A549 treated with AZD2906 at 1 μM for 4 hours (cell line): ENCODE measurements at places on chromosomes 16 and 17. TPM values are rescaled to one million over a fixed set of nuclear protein-coding genes. Genes with fewer than 3 reads are reported as not detected.

Gene IRF8
- 0.34 to 0.43 TPM (median 0.37 TPM) in 5 replicates for total RNA-seq

Gene KRT16
- total RNA-seq, result 0.94 to 1.6 TPM (median 1.6 TPM) in 5 replicates

Gene QRICH2
- total RNA-seq, result 0.42 to 1.1 TPM (median 0.85 TPM) in 5 replicates

Gene C17orf100
- total RNA-seq, result 1.8 to 3.2 TPM (median 2.7 TPM) in 5 replicates

Gene IGSF6
- total RNA-seq, result not detected in 5 replicates

Gene EVI2A
- total RNA-seq, result not detected in 5 replicates

Gene SLC5A11
- total RNA-seq, result 0.25 to 0.40 TPM (median 0.31 TPM) in 5 replicates

Gene NHLRC4
- total RNA-seq, result 0.18 to 0.30 TPM (median 0.23 TPM) in 5 replicates

Gene KRTAP3-1
- not detected in 5 replicates for total RNA-seq

Gene KRT33A
- total RNA-seq, result not detected in 5 replicates

Gene WFDC1
- total RNA-seq, result 0.16 TPM in 1 of 5 replicates, not detected in the others

Gene BICDL2
- total RNA-seq, result not detected in 5 replicates

Gene RBFOX1
- total RNA-seq, result not detected in 5 replicates

Gene HELZ
- 8.8 to 12.5 TPM (median 11.1 TPM) in 5 replicates for total RNA-seq

Gene SDR42E2
- total RNA-seq, result not detected in 5 replicates

Gene IGFBP4
- 2,275 to 2,891 TPM (median 2,807 TPM) in 5 replicates for total RNA-seq

Gene SLC47A2
- total RNA-seq, result 0.03 to 0.11 TPM (median 0.07 TPM) in 4 of 5 replicates, not detected in the other

Gene CMTM2
- total RNA-seq, result not detected in 5 replicates

Gene TBC1D3H
- total RNA-seq, result not detected in 5 replicates

Gene CHP2
- total RNA-seq, result 0.03 TPM in 1 of 5 replicates, not detected in the others

Gene SSTR5
- total RNA-seq, result 0.51 to 0.79 TPM (median 0.60 TPM) in 5 replicates

Gene ZNF423
- 0.07 to 0.33 TPM (median 0.07 TPM) in 5 replicates for total RNA-seq

Gene VMO1
- total RNA-seq, result 0.39 to 1.4 TPM (median 0.76 TPM) in 5 replicates

Gene AGRP
- total RNA-seq, result 0.17 TPM in 1 of 5 replicates, not detected in the others

Gene WWP2
- 21.7 to 23.1 TPM (median 22.0 TPM) in 5 replicates for total RNA-seq

Gene YPEL3
- 4.3 to 9.4 TPM (median 8.6 TPM) in 5 replicates for total RNA-seq

Gene CRHR1
- total RNA-seq, result 0.09 to 0.28 TPM (median 0.12 TPM) in 5 replicates

Gene GLTPD2
- total RNA-seq, result 0.08 to 0.18 TPM in 2 of 5 replicates, not detected in the others

Gene TNS4
- 188 to 253 TPM (median 228 TPM) in 5 replicates for total RNA-seq

Gene ENPP7
- not detected in 5 replicates for total RNA-seq

Gene ADAD2
- 0.05 TPM in 1 of 5 replicates, not detected in the others for total RNA-seq

Gene SLC5A10
- total RNA-seq, result 0.13 to 0.27 TPM (median 0.17 TPM) in 5 replicates

Gene TLCD3B
- total RNA-seq, result 0.22 to 0.39 TPM (median 0.26 TPM) in 5 replicates

Gene BCAR1
- total RNA-seq, result 88.5 to 127 TPM (median 123 TPM) in 5 replicates

Gene LAT
- total RNA-seq, result 2.7 to 4.3 TPM (median 3.6 TPM) in 5 replicates

Gene KRTAP16-1
- total RNA-seq, result not detected in 5 replicates

Gene LGALS9C
- total RNA-seq, result not detected in 5 replicates

Gene TAT
- total RNA-seq, result 0.03 to 0.15 TPM (median 0.05 TPM) in 4 of 5 replicates, not detected in the other

Gene CD79B
- 0.07 to 0.08 TPM in 2 of 5 replicates, not detected in the others for total RNA-seq
